ENCODE measurements at places on chromosomes 2 and 18.

GRCh38 chr2:45728458-45728942 is 77.0 kb downstream of the PRKCE start:
- no peak for DNase-seq

DNA sequence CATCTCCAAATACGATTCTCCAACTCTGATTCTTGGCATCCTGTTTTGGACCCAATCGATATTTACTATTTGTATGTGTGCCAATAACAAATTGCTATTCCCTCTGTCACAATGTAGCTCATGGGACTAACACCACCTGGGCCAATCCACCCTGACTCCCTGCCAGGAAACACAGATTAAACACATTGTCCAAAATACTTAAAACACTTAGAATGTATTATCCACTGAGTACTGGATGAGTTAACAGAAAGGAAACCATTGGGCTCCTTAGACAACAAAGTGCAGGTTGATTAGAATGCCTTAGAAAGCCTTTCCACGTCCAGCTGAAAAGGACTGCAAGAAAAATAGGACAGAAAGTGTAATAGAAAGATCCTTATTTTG is 79.4 kb upstream of the ARHGAP28 start:
- DNase-seq: no peak

DNA sequence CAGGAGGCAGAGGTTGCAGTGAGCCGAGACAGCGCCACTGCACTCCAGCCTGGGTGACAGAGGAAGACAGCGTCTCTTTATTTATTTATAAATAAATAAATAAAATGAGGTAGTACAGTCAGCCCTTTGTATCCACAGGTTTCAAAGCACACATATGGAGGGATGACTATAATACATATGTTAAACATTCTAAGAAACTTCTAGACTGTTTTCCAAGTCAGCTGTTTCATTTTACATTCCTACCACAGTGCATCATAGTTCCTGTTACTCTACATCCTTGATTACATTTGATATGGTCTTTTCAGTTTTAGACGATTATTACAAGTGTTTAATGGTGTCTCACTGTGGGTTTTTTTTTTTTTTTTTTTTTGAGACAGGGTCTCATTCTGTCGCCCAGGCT is 157.6 kb downstream of the ATAD2B start:
- DNase-seq: no peak

- peak; percentile 56 for DNase-seq
These were observed 98.3 kb downstream of the GRB14 start for GRCh38 chr2:164523009-164523408.

DNA sequence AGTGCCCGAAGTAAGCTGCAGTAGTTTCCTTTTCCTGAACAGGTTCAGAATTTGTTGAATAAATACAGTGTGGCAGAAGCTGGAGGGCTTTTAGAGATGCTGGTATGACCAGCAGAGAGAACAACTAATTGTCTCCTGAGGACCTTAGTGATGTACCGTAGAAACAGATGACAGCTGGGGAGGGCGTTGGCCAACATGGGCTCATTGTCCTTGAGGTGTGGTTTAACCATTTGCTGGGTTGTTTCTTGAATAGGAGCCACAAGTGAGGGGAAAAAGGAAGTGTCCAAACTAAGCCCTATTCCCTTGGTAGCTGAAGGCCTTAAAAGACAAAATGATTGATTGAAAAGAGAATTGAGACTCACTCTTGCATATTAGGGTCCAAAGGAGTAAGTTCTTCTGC is 11.7 kb upstream of the FAM228A start:
- DNase-seq: no peak

GRCh38 chr18:6994771-6995430 is 122.7 kb downstream of the LAMA1 start:
- peak; percentile 62 for DNase-seq

- no peak for DNase-seq
These were observed 168.7 kb downstream of the ANKRD44 start for GRCh38 chr2:197141702-197142473.

GRCh38 chr2:211762479-211762878 is 776.1 kb downstream of the ERBB4 start:
- DNase-seq: no peak

GRCh38 chr2:162475661-162476060 is 131.7 kb downstream of the GCA start:
- DNase-seq: no peak

DNA sequence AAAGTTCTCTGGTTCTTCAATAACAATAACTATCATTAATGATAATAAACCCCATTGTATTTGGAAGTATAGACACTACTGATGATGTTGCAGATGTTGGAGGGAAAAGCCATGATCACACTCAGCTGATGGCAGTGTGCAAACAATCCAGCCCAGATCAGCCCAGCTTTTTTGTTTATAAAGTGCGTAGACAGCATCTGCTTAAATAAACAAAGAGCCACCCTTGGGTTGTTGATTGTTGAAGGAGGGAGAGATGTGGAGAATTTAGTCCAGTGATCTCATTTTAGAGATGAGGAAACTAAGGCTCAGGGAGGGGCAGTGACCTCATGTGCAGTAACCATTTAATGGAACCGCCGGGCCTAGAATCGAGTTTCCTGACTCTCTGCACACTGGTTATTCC is 56.0 kb upstream of the MEX3C start:
- DNase-seq: no peak

- no peak for DNase-seq
These were observed 60.7 kb upstream of the GATA6 start for GRCh38 chr18:22108674-22109073.

DNA sequence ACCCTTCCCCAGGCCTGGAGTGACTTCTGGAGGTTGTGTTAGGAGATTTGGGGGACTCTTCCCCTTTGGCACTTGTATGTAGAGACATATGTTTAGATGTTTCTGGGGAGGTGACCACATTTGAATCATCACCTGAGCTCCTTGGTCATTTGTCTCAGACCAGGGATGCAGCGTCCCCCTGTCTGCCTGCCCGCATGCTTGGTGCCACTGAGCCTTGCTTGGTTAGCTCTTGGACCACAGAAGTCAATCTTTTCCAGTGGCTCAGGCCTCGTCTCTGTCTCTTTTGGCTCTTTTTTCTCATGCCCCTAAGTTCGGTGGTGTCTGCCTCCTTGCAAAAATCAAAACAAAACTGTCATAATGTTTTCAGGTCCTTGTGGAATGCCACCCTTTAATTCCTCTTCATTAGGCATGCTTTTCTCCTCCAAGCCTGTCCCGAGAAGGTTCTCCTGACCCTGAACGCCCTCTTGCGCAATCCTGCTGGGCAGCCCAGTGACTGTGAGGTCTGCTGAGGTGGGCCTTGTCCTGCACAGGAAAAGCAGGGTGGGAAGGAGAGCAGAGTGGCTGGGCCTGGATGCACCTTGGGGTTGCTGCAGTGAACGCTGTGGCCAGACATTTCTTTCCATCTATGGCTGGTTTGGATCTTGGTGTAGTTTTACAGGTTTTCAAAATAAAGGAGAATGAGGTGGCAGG is 24.9 kb downstream of the GLI2 start:
- no peak for DNase-seq

- DNase-seq: no peak
These were observed 400.7 kb upstream of the TNP1 start for GRCh38 chr2:217260441-217261115.

DNA sequence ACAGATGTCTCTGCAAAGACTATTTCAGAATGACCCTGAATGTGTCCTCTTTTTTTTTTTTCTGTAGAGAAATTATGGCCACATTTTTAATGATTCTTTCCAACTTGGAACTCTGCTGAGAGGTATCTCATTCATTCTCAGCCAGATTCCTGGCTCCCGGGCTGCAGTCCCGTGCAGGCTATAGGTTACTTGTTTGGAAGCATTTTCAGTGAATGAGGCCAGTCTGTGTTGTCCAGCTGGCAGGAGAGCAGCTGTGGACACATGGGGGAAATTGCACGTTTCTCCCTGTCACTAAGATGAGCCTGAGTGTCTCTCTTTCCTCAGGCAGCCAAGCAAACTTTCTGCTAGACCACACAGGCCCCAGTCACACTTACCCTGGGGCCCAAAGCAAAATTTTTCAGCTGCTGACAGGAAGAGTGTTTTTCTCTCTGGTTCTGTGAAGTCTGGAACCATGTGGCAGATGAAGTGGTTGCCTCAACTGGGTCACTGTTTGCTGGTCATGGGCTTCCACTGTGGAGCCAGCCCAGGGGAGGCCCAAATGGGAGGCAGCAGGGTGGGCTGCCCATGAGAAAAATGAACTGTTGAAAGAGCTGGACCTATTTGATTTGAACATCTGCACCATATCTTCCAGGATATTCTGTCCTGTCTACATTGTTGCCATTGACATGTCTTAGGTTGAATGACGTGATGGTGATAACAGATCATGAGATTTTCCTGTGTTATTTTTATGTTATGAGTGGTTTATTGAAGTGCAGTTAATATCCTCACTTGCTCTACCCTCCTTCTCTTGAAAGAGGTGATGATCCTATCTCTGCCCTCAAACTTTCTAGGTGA is 431.2 kb downstream of the LPIN1 start:
- DNase-seq: peak; percentile 44

DNA sequence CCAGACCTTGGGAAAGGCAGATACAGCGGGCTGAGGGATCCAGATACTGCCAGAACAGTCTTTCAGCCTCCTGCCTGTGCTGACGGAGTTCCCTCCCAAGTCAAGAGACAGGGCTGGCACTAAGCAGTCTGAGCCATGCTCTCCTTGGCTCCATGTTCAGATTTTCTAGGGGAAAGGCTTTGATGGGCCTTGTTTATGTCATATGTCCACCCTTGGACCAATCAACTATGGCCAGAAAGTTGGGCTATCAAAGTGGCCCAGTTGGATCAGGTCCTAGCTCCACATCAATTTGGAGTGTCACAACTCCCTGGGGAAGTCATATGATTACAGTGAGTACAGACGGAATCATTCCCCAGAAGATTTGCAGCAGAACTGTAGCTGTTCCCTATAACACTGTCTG is 152.0 kb downstream of the GREB1L start:
- DNase-seq: no peak

GRCh38 chr18:64167408-64167925 is 18.6 kb upstream of the LINC00305 start:
- no peak for DNase-seq

GRCh38 chr2:230170532-230170931 is 49.3 kb downstream of the SP110 start:
- DNase-seq: no peak

DNA sequence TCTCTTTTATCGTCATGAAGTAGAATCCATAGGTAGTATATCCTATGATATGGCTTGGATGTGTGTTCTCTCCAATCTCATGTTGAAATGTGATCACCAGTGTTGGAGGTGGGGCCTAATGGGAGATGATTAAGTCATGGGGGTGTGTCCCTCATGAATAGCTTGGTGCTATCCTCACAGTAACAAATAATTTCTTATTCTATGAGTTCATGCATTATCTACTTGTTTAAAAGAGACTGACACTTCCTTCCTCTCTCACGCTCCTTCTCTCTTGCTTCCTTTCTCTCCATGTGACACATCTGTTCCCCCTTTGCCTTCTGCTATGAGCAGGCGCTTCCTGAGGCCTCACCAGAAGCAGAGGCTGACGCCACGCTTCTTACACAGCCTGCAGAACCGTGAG is 165.6 kb downstream of the MREG start:
- no peak for DNase-seq

DNA sequence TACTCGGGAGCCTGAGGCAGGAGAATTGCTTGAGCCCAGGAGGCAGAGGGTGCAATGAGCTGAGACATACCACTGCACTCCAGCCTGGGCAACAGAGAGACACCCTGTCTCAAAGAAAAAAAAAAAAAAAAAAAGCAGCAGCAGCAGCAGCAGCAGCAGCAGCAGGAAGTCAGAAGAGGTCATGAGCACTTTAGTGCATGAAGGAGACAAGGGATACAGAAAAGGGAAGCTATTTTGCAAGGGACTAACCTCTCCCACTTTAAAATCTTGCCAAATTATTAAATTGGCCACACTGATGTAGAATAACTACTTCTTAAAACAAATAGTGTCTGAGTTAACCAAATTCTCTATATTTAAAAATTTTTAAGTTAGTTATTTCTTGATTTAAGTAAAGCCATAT is 113.4 kb upstream of the PDE1A start:
- no peak for DNase-seq

- DNase-seq: no peak
These were observed 52.7 kb upstream of the TMEFF2 start for GRCh38 chr2:192247456-192247855.

GRCh38 chr18:8834881-8835280 is 129.5 kb downstream of the MTCL1 start:
- peak; percentile 26 for DNase-seq

DNA sequence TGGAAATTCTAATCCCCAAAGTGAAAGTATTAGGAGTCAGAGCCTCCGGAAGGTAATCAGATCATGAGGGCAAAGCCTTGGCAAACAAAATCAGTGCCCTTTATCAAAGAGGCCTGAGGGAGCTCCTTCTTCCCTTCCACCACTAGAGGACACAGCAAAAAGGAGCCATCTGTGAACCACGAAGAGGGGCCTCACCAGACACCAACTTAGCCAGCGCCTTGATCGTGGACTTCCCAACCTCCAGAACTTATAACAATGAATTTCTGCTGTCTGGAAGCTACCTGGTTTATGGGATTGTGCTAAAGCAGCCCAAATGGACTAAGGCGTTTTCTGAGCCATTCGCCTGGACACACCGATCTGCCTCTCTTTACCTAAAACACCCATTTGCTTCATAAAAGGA is 133.1 kb downstream of the EIPR1 start:
- no peak for DNase-seq

GRCh38 chr2:95329891-95330793 is 33.0 kb downstream of the KCNIP3 start:
- no peak for DNase-seq

DNA sequence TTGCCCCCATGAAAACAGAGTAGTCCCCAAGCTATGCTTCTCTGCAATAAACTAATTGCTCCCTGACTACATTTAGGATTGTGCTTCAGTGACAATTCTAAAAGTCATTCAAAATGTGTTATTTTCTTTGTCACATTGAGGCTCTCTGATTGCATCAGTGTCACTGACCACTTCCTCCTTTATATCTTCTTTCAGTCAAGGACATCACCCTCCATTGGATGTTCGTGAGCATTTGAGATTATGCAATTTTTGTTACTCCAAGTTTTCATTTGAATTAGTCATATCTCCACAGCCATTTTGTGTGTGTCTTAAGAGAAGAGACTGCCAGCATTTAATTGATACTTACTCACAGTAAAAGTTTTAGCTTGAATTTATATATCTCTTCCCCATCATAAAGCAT is 780.8 kb upstream of the GCFC2 start:
- no peak for DNase-seq

DNA sequence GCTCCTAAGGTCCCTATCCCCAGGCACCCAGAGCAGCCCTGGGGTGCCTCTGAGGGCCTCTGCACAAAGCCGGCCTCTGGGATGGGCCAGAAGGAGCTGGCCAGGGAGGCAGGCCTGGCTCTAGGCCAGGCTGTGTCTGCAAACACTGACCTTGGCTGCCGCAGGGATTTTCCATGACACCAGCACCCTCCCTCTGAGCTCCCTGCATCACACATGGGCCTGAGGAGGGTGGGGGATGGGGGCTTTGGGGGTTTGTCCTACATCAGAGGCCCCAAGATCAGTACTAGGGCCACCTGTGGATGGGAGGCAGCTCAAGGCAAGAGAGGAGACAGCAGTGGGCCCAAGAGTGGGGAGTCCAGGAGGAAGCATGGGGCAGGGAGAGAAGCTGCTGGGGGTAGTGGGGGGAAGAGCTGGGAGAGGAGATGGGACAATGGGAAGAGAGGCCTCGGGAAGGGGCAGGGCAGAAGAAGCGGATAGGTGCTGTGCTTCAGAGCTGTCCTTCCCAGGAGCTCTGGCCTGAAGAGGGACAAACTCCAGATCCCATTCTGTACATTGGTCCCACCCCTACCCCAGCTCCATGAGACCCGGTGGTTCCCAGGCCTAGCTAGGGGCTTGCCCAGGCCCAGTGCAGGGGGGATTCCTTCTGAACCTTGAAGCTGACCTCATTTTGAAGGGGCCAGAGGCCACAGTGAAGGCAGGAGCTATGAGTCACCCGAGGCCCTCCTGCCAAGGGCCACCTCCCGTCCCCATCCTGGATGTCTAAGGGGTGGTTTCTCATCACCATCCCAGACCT is 28.0 kb downstream of the KCNK3 start:
- peak; percentile 80 for DNase-seq
